ENCODE measurements at places on chromosomes 12 and 14. TPM values are rescaled to one million over a fixed set of nuclear protein-coding genes. Genes with fewer than 3 reads are reported as not detected.

DNA sequence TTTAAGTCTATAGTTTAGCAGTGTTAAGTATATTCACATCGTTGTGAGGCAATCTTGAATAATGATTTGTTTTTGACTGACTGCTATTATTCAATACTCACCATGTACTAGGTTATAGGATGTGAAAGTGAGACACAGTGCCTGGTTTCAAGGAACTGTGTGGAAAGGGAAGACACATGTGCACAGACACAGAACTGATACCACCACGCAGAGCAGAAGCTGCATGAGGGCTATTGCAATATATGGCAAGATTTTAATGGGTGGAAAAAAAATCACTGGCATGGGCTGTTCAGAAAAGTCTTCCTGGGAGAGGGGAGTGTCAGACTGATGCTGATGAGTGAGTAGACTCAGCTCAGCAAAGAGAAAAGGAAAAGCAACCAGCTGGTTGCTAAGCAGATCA lies 10.4 kb downstream of the SLC7A8 start:
- DNase-seq, result no peak

GRCh38 chr14:28083389-28083788 lies 683.2 kb upstream of the FOXG1 start:
- no peak for DNase-seq

DNA sequence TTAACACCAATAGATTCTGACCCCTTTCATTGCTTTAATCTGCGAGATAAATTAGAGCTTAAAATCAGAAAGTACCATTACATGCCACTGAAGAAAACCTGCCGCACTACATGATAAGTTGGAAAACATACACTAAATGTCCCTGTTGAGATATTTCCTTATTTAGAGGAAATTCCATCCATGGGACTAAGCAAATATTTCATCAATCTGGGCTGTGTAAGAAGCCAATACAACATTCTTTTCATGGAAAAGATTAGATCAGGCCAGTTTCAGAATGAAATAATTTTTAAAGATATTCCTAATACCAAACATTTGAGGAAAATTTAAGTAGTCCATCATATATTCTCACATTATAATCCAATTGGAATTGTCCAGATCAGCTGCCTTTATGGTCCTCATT lies 112.8 kb downstream of the LLPH start:
- DNase-seq, result no peak

- DNase-seq, result no peak
These were observed 21.8 kb upstream of the SMCO2 start for GRCh38 chr12:27424631-27425230.

DNA sequence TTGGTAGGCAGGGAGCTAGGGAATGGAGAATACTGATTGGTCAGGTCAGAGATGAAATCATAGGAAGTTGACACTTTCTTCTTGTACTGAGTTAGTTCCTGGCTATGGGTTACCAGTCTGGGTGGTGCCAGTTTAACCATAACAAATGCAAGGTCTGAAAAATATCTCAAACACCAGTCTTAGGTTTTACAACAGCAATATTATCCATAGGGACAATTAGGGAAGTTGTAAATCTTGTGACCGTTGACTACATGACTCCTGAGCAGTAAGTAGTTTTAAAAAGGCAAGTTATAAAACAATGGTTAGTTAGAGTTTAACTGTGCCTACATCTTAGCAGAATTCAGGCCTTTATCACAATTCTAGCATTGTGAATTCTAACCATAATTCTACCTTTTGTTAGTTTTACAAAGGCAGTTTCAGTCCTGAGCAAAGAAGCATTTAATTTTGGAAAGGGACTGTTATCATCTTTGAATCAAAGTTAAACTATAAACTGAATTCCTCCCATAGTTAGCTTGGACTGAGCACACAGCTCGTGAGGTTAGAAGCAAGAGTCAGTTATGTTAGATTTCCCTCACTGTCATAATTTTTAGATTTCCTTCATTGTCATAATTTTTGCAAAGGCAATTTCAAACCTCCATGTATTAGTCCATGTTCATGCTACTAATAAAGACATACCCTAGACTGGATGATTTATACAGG lies 19.7 kb upstream of the MON2 start:
- no peak for DNase-seq

Gene GALNT8
- 1.1 TPM for total RNA-seq

Gene PRPH
- 56.2 TPM for total RNA-seq

Gene MUCL1
- not detected for total RNA-seq

Gene ADCY6
- 28.5 TPM for total RNA-seq

Gene MANSC4
- total RNA-seq, result not detected

Gene NXPH4
- total RNA-seq, result not detected

Measured in sigmoid colon (tissue), 7 donors.